Right kidney (tissue), 9 donors: ENCODE measurements at places on chromosomes 11 and 22.

DNA sequence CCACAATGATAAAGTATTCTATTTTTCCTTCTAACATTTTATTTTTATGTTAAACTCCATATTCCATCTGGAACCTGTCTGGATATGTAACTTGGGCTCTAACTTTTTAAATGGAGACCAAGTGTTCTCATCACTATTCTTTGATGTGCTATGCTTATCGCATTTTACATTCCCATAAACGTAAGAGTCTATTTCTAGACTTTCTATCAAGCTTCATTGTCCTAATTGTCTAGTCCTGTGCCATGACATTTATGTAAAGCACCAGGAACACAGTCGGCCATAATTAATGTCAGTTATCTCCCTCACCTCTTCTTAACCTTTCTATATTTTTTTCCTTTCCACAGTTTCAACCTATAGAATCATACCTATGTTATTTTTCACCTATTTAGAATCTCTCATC, 113.9 kb upstream of the TEAD1 start:
- DNase-seq, result no peak

- peak; percentile 46 for DNase-seq
Observed at GRCh38 chr11:8721609-8722500, 39.3 kb downstream of the RPL27A start.

DNA sequence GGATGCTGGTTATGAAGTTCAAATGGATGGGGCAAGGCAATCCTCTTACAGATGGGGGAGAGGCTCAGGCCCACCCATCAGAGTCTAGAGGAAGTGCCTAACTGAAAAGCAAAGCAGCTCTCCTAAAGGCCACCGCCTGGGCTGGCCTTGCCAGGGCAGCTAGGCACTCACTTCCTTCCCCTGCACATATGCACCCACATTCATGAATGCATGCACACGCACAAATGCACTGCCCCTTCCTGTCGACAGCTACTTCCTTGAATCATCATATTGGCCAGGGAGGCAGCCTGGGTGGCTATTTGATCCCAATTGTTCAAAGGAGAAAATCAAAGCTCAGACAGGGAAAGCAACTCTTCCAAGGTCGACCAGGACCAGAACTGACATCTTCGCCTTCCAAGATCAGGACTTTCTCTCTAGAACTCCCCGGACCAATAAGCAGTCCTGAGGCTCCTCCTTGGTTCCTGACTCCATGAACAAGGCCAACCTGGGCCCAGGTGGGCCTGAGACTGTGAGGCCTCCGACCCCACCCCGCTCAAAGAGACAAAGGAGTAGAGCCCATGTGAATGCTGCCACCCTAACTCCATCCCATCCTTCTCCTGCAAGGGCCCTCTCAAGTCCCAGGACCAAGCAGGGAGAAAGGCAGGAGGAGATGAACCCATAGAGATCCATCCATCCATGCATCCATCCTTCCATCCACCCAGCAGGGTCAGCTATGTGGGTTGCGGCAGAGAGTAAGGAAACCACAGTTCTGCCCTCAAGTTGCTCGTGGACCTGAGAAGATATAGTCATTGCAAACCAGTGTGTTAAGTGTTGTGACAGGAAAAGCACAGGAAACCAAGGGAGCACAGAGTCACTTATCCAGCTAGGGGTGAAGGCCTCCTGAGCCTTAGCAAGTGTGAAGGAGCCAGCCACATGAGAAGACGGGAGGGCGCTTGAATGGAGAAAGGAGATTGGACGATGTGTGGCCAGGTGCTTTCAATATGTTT, 35.4 kb upstream of the LMO1 start:
- no peak for DNase-seq

GRCh38 chr22:28246397-28246796, 327.3 kb upstream of the PITPNB start:
- DNase-seq, result no peak

GRCh38 chr11:46309814-46310259, 32.4 kb downstream of the CREB3L1 start:
- DNase-seq, result no peak

DNA sequence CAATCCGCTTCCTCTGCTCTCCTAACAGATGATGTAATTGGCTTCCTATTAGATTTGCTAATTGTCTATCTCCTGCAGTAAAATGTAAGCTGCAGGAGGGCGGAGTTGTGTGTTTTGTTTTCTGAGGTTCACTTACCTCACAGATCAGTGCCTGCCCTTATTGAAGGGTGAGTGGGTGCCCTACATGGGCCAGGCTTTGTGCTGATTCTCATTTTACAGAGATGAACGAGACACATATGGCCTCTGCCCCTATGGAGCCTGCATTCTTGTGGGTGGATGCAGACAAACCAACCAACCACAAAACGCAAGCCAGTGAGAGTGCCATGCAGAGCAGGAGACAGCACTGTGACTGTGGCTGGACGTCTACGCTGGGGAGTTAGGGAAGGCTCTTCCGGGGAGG, 9.9 kb downstream of the TESMIN start:
- peak; percentile 34 for DNase-seq

DNA sequence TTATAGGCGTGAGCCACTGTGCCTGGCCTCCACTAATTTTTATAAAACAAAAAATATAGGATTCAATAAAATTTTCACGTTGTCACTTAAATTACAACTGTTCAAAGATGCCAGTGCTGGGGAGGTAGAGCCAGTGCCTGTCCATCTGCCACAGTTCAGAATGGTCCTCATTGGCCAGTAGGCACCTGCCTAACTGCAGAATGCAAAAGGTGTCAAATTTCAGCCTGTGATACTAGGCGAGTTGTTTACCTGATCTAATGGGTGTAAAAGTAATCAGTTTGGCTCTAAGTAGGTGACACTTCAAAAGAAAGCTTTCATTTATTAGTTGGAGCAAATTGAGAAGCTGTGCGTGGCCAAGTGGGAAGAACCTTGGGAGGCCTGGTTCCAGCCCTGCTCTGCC, 2.4 kb downstream of the SMARCB1 start:
- DNase-seq, result no peak

GRCh38 chr22:46001046-46001425, 24.1 kb upstream of the WNT7B start:
- DNase-seq, result no peak

- peak; percentile 61 for DNase-seq
Observed at GRCh38 chr11:2194877-2195755, 23.5 kb upstream of the TH start.

DNA sequence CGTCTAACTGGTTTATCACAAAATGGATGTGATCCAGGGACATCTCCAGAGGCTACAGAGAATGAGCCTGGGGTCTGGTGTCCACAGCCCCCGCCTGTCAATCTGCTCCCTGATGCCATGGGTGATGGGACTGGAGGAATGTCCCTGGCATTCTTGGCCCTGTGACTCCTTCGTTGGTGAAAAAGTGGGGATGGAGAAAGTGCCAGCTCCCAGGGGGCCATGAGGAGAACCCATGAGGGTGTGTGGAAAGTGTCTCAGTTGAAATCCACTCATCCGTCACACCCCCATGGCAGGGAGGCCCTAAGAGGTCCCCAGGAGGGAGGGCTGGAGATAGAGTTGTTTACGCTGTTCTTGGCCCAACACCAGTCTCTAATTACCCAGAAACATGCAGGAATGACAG, 322.0 kb downstream of the CTTN start:
- no peak for DNase-seq

DNA sequence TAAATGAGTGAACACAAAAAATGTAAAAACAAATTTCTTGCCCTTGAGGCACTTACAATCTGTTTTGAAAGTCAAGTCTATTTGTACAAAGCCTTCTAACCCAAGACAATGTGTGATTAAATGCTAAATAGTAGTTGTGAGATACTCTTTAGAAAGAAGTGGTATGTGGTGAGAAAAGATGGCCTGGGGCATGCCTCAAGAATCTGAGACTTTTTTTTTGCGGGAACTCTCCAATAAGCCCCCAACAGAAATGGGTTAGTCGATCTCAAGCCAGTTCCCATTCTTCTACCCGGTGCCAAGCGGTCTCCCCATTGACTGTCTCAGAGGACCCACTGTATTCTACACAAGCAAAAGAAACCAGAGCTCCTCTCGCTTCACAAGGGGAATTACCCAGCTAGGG, 26.9 kb upstream of the TBCEL start:
- DNase-seq, result no peak

DNA sequence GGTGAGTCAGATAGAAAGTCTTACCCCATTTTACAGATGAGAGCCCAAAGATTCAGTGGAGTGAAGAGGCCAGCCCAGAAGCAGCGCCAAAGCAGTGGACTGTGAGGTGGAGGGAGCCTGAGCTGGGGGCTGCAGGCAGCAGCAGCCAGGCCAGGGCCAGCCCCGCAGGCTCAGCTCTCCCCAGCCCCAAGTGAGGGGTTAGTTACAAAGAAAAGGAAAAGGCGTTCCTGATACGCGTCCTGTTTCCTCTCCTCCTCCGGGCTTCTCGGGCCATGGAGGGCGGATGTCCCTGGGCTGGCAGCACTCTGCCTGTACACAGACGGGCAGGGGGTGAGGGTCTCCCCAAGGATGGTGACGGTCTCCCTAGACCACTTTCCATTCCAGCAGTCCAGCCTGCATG, 44.9 kb downstream of the ARRB1 start:
- DNase-seq, result no peak
